Activated CD4-positive, alpha-beta T cell treated with anti-CD3 and anti-CD28 coated beads, Interleukin-2, amount 10 ng/mL, durations not matched to agents 7 days and 5 days (primary cell): ENCODE measurements at places on chromosomes 6 and 20.

GRCh38 chr6:35970181-35970580 is 49.3 kb upstream of the SRPK1 start:
- no peak for DNase-seq

DNA sequence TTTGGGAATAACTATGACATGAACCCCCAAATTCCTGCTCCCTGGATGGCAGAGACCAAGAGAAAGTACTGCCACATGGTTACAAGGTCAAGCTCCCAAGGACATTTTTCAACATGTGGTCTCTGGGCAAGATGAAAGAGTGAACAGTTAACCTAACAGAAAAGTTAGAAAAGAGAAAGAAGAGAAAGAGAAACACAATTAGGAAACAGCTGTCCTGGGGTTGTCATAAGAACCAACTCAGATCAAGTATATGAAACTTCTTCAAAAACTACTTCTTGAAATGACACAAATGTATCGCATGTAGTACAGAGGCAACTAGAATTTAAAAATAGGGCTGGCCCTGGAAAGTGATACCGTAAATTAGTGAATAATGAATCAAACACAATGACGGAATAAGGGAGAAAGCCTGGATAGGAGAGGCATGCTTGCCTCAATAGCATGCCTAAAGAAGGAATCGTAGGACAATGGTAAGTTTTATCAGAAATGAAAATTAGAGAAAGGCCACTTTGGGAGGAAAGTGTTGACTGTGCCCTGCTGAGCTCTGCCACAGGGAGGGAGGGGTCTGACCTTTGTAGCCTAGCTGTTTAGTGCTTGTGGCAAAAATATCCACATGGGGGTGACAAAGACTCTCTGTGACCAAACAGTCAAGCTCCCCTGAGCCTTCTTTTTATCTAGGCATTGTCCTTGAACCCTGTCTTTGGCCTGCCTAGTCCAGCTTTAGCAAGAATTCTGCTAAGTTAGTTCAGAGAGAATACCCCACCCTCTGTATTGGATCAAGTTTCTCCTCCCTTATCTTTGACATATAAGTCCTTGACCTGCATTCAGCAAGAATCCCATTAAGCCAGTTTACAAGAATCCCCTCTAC is 4.3 kb upstream of the DCBLD1 start:
- DNase-seq, result peak; percentile 45

DNA sequence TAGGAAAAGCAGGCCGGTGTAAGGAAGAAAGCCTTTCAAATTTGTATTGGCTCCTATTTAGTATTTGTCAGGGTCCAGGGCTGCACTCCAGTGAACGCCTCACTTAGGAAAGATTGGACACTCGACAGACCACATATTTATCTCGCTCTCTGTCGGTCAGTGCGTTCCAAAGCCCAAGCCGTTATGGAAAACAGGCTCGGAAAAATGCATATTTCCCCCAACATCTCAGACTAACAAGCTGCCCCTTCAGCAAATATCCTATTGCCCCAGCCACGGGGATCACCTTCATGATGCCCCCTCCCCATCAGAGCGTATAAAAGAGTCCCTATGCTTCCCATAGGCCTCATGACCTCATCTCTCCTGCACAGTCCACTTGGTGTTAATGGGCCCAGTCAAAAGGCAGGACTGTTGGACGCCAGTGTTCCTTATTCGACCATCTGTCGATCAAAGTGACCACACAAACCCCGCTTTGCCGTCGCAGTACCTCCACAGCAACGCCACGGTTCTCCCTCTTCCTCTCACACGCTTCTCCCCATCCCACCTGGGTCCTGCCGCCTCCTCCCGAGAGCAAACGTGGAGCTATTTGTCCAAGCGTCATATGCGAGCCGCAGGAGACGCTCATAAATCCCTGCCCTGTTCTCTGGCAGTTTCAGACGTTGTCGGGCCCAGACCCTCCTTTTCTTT is 63.3 kb downstream of the NPEPL1 start:
- DNase-seq, result no peak

GRCh38 chr20:2900845-2901592 is 27.7 kb downstream of the PTPRA start:
- no peak for DNase-seq

GRCh38 chr6:106674541-106675229 is 45.3 kb downstream of the QRSL1 start:
- DNase-seq, result no peak

DNA sequence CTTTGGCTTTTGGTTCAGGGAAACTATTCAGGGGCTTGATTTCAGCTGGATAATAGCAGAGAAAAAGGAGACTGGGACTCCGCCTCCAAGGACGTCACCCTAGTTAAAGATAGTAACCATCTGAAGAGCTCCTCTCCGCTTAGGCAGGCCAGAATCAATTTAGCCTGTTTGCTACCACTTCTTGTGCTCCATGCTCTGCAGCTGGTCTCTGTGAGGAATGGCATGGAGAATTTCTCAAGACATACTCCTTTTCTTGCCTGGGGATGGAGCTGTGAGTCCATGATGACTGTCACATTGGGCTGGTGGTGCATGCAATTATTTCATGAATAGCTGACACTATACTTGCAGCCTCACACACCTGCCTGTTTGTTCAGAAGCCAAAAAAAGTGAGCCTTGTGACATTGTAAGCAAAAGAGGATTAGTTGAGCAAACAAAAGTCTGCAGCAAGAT is 61.4 kb downstream of the TXLNB start:
- DNase-seq, result no peak

DNA sequence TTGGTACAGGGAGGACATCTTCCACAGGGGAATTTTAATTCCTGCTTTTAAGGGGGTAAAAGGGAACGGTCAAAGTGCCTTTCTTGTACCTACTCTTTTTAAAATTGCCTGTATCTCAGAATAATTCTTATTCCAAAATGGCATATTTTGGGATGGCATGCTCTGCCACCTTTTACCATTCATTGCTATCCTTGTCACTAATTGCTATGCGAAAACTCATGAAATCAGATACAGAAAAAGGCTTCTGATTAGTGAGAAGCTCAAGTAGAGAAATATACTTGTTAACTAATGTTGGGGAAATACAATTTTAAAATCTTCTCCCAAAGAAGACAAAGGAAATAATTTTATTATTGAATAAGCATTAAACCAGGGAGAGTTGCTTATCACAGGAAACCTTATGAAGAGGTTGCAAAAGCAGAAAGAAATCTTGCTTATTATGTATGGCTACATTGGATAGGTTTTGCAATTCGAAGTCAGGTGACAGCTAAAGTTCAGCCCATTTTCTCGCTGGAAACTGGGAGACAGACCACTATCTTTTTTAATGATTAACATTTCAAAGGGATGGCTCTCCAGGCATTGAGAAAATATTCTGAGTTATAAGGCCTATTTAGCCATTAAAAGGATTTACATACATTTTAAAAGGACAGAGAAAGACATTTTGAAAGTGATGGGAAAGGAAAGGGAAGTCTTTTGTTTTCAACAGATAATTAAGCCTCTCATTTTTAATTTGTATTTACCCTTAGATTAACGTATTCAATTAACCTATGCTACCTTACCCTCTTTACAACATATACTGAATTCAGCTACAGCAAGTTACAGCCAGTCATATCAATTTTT is 110.3 kb upstream of the PRSS16 start:
- no peak for DNase-seq

GRCh38 chr6:130676077-130676772 is 151.0 kb upstream of the SMLR1 start:
- DNase-seq, result no peak

- no peak for DNase-seq
These were observed 2.8 kb downstream of the ZFP57 start for GRCh38 chr6:29678114-29678513.

GRCh38 chr6:111573892-111574797 is 31.5 kb downstream of the TRAF3IP2 start:
- DNase-seq, result no peak

GRCh38 chr6:139003751-139004150 is 15.7 kb upstream of the REPS1 start:
- no peak for DNase-seq

- no peak for DNase-seq
These were observed 59.2 kb downstream of the TNFAIP3 start for GRCh38 chr6:137926207-137926731.

GRCh38 chr6:166862978-166863530 is 93.3 kb downstream of the RNASET2 start:
- DNase-seq, result no peak

- DNase-seq, result no peak
These were observed 559.9 kb downstream of the EPM2A start for GRCh38 chr6:145175470-145175869.

GRCh38 chr6:147438758-147439528 is 69.5 kb upstream of the SAMD5 start:
- DNase-seq, result no peak

- DNase-seq, result peak; percentile 55
These were observed 14.7 kb downstream of the UQCC2 start for GRCh38 chr6:33696548-33697518.

GRCh38 chr6:144017166-144018094 is 9.4 kb upstream of the PLAGL1 start:
- DNase-seq, result no peak

GRCh38 chr20:13817342-13817741 is 32.5 kb downstream of the NDUFAF5 start:
- DNase-seq, result no peak

- no peak for DNase-seq
These were observed 211.9 kb upstream of the RNF24 start for GRCh38 chr20:4227085-4227821.

- DNase-seq, result no peak
These were observed 33.2 kb downstream of the CLIC5 start for GRCh38 chr6:45982280-45983036.

DNA sequence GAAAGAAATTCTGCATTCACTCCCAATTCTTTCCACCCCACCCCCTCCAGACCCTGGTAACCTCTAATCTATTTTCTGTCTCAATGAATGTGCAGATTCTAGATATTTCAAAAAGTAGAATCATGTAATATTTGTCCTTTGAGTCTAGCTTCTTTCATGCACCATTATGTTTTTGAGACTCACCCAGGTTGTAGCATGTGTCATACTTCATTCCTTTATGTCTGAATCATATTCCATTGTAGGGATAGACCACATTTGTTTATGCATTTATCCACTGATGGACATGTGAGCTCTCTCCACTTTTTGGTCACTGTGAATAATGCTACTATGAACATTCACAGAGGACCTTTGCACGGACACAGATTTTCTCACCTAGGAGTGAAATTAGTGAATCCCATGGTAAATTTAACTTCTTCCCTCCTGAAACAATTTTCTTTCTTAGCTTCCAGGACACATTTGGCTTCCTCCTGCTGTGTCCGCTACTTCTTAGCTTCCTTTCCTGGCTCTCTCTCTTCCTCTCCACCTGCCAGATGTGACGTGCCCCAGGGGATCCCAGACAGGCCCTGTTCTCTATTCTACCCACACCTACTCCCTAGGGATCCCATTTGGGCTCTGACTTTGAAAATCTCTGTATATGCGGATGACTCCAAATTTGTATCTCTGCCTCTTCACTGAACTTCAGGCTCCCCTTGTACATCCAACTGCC is 24.1 kb upstream of the ARFGEF2 start:
- DNase-seq, result no peak

DNA sequence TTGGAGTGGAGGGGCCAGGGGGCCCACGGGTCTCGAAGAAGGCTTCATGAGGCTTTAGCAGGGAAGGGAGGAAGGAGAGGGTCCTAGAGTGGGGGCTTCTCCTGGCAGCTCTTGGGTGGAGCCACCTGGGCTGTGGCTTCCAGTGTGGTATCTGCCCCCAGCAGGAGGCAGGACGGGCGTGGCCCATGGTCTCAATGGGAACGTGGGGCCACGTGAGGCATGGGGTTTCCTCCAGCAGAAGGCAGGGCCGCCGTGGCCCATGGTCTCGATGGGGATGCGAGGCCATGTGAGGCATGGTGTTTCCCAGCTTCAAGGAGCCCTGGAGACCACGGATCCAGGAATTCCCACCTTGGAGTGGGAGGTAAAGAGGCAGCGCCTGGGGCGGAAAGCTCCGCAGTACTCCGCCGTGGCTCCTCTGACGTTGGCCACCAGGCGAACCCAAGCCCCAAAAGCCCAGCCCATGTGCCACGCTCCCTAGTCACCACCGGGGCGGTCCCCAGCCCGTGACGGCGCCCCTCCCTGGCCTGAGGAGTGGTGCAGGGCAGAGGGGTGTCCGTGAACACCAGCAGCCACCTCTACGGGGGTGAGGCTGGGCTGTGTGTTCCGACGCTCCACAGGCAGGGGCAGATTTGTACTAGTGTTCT is 62.0 kb upstream of the GATA5 start:
- DNase-seq, result no peak

DNA sequence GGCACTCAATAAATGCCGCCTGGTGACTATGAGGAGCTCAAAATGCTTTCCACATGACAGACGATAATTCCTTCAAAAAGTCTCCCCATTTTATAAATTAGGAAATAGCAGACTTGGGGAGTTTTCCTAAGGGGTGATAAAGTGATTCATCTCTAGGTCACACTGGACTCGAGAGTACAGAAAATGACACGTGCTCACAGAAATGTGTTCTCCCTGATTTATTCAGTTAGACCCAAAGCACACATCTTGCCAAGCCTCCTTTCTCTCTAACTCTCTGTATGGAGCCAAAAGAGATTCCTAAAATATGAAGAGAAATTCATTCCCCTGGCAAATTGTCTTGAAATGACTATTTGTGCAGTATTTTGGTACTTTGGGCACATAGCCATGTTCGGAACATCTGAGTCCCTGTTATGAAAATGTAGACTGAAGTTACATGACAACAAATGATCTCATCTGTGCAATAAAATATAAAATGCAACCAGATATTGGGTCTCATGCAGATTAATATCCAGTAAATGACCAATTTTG is 381.1 kb downstream of the TFAP2B start:
- DNase-seq, result no peak

DNA sequence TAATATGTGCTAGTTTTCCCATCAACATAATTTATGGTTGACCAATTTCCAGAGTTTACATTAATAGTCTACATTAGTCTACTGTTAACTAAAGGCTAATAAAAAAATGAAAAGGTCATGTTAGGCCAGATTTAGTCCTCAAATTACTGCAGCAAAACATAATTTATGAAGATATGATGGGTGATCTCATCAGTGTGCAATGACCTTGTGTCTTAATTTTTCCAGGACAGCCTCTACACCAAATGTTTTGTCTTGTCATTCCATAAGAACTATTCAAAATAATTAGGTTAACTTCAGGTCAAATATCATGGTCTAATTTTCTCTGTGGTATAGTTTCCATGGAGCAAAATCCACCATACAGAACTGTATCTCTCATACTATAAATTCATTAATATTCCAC is 234.2 kb downstream of the COL12A1 start:
- no peak for DNase-seq

DNA sequence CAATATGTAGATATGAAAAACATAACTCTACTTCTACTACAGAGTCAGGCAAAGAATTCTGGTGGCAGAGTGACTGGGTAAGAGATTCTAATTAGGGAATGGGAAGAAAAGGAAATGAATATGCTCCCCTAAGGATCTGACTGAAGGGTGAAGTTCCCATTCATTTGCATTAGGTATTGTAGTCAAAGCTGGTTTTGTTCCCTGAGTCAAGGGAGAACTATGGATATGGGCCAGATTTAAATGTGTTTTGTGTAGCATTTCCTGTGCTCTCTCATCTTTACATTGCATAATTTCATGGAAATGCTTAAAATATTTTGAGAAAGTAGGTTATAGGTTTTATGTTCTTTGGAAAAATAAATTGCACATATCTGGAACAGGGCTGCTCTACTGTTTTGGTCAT is 299.7 kb downstream of the BTBD3 start:
- DNase-seq, result no peak

GRCh38 chr20:15256676-15257568 is 919.5 kb upstream of the FLRT3 start:
- DNase-seq, result no peak

- no peak for DNase-seq
These were observed 5.9 kb downstream of the OCSTAMP start for GRCh38 chr20:46544576-46544975.

- peak; percentile 24 for DNase-seq
These were observed 104.3 kb downstream of the SLC23A2 start for GRCh38 chr20:4896971-4897497.
